ENCODE measurements at places on chromosomes 5 and 9.

GRCh38 chr5:64147849-64148441 is 17.7 kb upstream of the RNF180 start:
- DNase-seq = peak; percentile 20

DNA sequence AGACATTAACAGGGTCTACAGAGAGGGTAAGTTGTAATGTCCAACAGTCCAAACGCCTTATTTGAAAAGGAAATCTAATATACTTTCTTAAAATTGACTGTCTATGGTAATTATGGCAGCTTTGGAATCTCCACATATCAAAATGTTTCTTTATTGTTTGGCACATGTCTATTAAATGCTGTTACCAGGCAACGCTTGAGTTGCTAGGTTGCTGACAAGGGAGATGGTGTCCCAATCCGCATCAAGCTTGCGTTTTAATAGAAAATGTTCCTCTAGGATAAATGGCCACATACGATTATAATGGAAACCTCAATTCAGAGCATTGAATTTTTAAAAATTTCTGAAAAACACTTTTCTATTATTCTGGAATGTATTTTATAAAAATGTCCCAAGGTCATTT is 9.2 kb downstream of the ANXA1 start:
- DNase-seq = no peak

GRCh38 chr5:169430671-169431070 is 129.7 kb upstream of the SLIT3 start:
- DNase-seq = no peak

- no peak for DNase-seq
These were observed 22.4 kb downstream of the NANS start for GRCh38 chr9:98078895-98079294.

All from GM18507 (cell line).